ENCODE measurements at places on chromosomes 5 and 9.

- DNase-seq = no peak
Observed at GRCh38 chr9:122135529-122135859, 24.1 kb downstream of the NDUFA8 start.

- DNase-seq = no peak
Observed at GRCh38 chr9:19914044-19914443, 125.2 kb upstream of the SLC24A2 start.

- no peak for DNase-seq
Observed at GRCh38 chr5:149117970-149118369, 23.3 kb upstream of the ABLIM3 start.

GRCh38 chr5:66518052-66518451 is 78.1 kb upstream of the MAST4 start:
- DNase-seq = no peak

GRCh38 chr9:134285215-134285845 is 40.9 kb upstream of the RXRA start:
- DNase-seq = no peak

GRCh38 chr5:137296213-137296781 is 202.8 kb downstream of the SPOCK1 start:
- no peak for DNase-seq

DNA sequence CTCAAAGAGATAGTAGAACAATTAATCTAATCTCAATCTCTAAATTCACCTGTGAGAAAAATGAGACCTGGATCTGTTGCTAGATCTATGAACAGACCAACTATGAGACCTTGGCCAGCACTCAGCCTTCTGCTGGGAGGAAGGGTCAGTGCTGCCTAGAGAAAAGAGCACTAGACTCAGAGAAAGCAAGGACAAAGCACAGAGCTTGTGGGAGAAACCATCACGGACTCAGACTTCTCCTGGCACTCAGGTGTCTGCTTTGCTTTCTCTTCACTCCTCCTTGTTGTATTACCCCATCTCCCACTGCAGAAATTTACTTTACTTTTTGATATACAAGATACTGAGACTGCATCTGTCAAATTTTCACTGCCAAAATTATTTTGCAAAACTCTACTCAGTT is 890.0 kb upstream of the NUDT12 start:
- no peak for DNase-seq

All from iPS DF 6.9 (cell line).